ENCODE measurements at places on chromosomes 2 and 18.

- no peak for DNase-seq
These were observed 132.2 kb downstream of the FMNL2 start for GRCh38 chr2:152466980-152467676.

GRCh38 chr2:102585847-102586404, 33.4 kb upstream of the SLC9A2 start:
- no peak for DNase-seq

DNA sequence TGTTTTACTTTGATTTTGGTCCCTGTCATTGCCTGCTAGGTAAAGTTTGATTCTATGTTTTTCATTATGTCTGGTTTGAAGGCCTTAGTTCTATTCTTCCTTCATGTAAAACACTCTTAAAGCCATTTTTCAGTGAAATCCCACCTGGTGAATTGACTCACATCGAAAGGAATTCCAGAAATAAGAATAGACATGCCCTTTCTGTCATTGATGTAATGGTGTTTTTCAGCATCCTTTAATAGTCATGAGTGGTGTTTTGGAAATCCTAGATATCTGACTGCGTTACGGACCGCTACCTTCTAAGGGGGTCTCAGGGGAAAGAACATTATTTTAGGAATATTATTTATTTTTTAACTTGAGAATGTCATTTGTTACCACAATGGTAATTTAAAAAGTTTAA, 104.5 kb upstream of the ZEB2 start:
- no peak for DNase-seq

GRCh38 chr2:9153643-9153980, 53.0 kb upstream of the ASAP2 start:
- no peak for DNase-seq

DNA sequence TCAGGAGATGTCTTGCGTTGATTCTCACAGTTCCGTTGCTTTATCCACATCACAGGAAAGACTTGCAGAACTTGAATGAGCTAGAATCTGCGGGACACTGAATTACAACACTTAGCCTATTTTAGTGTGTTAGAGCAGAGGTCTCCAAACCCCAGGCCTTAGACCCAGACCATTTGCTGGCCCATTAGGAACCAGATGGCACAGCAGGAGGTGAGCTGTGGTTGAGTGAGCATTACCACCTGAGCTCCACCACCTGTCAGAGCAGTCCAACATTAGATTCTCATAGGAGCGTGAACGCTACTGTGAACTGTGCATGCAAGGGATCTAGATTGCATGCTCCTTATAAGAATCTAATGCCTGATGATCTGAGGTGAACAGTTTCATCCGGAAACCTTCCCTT, 3.8 kb downstream of the MRPL30 start:
- DNase-seq, result no peak

DNA sequence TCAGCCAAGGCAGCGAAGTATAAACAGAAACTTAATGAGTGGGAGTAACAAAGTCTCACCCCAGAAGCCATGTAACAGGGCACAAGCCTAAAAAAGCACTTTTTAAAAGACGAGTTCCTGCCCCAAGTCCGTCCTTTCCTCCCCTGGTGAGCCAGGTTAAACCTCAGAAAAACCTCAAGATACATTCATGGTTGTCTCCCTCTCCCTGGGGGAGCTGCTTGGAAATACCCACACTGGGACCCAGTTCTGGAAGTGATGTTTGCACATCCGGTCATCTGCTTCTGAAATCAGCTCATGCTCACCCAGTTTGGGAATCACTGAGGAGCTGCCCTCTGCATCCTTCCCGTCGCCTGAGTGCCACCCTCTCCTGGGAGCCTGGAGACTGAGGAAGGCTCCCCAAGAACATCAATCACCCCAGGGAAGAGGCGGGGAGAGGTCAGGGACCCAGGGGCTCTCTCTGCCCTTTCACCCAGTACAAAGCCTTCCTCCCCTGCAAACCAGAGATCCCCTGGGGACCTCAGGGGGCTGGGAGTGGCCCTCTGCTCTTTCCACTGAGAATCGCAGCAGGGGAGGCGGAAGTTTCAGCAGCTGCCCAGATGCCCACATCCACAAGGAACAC, 150.6 kb upstream of the AGAP1 start:
- DNase-seq, result no peak

Measured in ascending aorta (tissue), 2 donors.